ENCODE measurements at places on chromosomes 11 and 22.
A peak's percentile ranks its signal among the peaks of the same experiment; 100 is the strongest.

DNA sequence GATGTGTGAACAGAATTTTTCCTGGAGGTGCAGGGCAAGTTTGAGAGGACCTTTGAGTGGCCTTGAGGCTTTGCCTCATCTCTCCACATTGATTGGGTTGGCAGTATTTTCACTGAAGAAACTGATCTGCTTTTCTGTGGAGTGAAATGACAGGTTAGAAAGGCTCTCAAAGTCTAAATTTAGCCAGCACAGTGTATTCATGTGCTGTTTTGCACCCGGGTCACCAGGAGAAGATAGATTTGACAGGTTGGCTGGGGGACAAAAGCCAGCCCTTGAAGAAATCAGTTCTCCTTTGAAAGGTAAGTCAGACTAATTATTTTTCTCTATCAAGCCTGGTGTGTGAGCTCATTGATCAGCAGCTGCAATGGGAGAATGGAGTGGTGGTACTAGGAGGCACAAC is 152.9 kb downstream of the DBX1 start:
- no peak for DNase-seq

GRCh38 chr22:40853961-40854360 is 2.5 kb downstream of the ST13 start:
- DNase-seq = no peak

DNA sequence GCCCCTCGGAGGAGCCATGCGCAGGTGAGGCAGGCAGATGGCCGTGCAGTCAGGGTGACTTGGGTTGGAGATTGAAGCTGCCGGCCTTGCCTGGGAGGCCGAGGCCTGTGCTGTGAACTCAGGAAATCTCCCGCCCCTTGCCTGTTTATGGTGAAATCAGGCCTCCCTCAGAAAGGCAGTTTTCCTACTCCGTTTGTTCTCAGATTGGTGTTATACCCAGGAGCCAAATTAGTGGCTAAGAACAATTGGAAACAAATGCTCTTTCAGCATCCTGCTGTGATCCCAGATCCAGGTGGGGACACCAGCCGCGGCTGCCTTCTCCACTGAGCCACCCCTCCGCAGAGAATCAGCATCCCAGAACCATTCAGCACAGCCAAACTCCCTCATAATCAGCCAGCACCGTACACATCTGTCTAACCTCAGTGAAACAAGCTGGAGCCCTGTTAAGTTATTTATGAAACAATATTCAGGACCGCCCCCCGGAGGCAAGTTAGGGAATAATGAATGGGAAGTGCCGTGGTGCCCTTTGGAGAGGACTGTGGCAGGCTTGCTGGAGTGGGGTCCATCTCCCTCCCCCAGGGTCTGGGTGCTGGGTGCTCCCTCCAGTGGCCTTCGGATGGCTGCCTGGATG is 60.0 kb downstream of the PKNOX2 start:
- no peak for DNase-seq

- no peak for DNase-seq
These were observed 100.0 kb downstream of the WNT7B start for GRCh38 chr22:45877036-45877380.

GRCh38 chr11:10866893-10867331 is 9.1 kb upstream of the ZBED5 start:
- no peak for DNase-seq

DNA sequence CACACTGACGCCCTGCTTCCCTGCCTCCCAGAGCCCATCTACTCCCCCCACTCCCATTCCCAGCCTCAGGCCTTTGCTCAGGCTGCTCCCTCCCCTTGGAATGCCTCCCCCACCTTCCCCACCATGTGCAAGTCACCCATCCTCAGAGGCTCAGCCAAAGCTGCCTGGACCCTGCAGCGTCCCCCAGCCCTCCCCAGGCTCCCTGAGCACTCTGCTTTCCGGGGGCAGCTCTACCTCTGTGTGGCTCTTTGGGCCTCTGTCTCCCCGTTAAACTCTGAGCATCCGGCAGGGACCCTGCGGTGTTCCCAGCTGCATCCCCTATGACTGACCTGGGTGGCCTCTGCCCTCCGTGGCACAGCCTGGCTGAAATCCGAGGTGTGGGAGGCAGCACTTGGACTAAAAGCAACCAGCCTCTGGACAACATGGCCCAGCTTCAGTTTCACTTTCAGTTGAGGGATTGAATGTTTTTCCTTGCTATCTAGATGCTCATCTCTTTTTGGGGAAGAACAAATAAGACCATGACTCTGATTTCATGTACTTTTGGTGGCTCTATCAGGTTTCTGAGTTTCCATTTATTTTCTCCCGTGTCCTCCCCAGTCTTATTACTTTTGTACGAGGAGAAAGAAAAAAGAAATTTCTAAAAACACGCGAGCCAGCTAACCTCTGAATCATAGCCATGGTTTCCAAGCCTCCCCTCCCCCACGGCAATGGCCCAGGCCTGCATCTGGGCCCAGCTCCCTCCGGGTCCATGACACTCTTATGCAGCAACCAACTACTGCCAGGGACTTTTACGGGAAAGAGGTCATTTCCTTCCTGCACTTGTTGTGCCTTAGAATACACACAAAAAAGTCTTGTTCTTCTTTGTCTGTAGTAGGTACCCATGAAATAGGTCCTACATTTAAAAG is 3.8 kb downstream of the APOL3 start:
- no peak for DNase-seq

GRCh38 chr11:27443227-27443626 is 29.4 kb downstream of the LGR4 start:
- DNase-seq = no peak

- no peak for DNase-seq
These were observed 6.4 kb downstream of the CDC42EP2 start for GRCh38 chr11:65321076-65321475.

DNA sequence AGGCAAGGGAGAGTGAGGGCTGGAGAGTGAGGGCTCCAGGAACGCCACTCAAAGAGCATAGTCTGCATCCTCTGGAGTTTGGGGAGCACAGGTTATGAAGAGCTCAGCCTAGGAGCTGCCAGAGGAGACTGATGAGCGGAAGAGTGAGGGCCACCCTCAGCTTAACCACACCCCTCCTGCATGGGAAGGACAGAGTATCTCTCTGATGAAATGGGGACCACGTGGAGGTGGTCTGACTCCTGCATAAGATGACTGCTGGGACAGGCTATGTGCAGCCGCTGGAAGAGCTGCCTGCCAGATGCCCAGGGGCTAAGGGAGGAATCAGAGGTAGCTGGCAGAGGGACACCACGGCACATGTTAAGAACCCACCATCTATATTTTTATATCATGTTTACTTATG is 162.9 kb upstream of the POU2AF2 start:
- no peak for DNase-seq

- DNase-seq = no peak
These were observed 29.9 kb downstream of the IL10RA start for GRCh38 chr11:118016104-118016503.

DNA sequence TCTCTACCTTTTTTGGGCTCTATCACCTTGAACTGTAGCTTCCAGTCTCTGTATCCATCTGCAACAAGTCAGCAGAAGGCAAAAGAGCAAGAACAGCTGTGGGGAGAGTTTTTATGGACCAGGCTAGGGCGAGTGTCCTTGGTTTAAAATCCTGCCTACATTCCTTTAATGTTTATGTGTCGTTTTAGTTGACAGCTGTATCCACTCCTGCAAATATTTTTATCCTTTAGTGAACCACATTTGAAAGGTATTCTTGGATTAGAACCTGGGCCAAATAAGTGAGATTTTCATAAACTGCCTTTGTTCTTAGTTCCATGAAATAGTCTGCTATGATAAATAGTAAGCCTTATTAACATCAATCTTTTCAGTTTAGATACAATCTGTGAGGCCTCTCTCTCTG is 712.2 kb downstream of the ETS1 start:
- DNase-seq = no peak

DNA sequence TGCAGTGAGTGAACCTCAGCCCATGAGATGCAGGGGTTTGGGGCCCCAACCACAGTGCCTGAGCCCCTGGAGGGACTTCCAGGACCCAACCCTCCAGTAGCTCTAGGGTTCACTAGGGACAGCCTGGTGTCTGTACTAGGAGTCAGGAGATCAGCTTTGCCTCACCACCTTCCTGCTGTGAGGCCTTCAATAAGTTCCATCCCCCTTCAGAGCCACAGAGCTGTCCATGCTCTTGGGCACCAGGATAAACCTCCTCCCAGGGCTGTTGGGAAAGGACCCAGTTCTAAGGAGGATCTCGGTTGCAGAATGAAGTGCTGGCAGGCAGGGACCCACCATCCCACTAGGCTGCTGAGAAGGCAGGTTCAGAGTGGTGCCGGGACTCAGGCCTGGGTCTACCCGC is 9.7 kb downstream of the ARHGEF17 start:
- DNase-seq = no peak

DNA sequence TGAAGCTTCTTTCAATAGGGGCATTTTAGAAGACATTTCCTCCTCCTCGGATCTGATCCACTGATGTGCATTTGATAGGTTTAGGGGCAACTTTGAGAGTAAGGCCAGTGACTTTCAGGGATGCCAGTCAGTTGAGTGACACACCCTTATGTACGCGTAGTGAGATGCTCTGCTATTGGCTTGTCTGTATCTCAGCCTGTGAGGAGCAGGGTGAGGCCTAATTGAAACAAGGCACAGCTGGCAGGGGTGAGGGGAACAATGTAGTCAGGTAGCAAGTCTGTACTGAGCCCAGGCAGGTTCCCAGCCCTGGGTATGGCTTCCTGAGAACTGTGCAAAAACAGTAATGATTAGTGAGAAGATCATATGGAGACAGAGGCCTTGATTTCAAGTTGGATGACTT is 61.5 kb downstream of the STIM1 start:
- no peak for DNase-seq

DNA sequence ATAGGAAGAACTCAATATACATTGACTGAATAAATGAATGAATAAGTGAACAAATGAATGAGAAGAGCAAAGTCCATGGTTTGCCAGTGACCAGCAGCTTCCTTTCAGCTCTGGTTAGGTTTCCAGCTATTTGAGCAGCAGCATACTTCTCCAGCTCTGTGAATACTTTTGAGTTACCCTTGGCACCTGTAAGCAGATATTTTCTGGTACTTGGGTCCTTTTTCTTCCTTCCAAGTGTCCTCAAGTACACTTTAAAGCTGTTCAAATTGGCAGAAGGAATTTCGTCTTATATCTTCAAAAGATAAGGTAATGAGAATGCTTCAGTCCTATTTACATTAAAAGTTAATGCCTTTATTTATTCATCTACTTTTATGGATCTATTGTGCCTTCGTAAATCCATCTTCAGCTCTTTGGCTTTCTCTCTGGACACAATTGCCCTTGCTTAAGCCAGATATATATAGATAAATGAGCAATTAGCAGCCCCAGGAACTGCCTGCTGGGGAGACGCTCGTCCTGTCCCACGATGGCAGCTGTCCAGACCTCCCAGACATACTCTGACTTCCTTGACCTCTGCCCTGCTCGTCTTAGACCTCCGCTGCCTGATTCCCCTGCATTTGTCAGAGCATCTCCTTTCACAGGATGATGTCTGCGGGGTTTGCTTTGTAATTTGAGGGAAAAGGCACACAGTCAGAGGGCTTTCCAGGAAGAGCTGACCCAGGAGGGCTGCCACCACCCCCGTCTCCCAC is 926.3 kb downstream of the OPCML start:
- DNase-seq = no peak

- no peak for DNase-seq
These were observed 151.3 kb downstream of the APOL5 start for GRCh38 chr22:35868938-35869337.

DNA sequence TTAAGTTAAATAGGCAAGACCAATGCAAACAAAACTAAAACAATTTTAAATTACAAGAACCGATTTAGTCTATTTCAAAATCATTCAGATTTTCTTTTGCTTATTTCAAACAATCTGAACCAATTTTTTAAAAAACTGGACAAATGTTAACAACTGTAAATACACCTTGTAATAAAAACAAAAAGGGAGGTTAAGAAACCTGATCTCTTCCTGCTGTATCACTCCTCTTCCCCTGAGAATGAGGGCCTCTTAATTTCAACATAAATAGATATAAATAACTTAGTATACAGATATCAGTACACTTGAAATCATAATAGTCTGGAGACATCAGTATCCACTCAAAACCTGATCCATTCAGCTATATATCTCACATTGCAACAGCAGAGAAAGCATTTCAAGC is 346.6 kb downstream of the TTC28 start:
- DNase-seq = peak; percentile 44

GRCh38 chr22:20026204-20026908 is 5.4 kb downstream of the TANGO2 start:
- DNase-seq = no peak

DNA sequence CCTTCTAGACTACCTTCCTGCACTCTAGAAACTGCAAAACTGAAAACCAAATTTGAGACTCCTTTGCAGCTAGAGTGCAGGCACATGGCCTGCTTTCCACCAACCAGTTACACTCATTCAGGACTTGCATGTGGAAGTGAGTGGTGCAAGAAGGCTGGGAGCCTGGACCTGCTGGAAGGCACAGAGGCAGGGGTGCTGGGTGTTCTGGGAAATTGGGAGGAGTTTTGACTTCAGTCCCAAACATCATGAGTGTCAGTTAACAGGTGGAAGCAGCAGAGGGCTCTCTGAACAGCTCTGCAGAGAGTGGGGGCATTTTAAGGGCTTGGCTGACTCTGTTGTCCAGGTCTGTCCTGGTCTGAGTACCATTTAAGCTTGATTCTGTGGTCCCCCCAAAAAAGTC is 49.3 kb upstream of the SYT13 start:
- no peak for DNase-seq

DNA sequence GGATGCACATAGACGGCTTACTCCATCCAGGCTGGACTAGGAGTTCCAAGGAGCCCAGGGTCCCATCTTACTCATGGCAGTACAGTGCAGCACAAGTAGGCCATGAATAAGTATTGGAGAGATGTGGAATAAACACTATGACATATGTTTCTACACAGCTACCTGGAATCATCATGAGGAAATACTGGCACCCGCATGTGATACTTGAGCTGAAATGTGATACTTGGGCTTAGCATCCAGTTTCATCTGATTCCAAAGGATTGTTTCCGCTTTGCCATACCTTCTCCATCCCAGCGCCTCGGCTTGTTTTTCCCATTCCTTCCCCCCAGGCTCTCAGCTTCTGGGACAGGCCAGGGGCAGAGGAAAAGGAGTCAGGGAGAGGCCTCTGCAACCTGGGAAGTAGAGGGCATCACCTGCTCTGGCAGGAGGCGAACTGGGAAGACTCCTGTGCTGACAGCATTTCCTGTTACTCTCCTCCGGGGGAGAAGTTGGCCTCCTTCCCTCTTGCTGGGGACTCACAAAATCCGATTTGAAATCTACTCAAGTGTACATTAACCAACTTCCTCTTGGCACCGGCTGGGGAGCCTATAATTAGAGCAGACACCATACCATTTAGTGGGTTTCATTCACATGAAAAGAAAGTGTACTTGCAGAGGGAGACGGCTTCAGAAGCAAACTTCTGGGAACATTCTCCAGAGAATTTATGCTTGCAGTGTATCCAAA is 187.8 kb downstream of the MIAT start:
- DNase-seq = peak; percentile 11

GRCh38 chr11:118148240-118148639 is 4.4 kb downstream of the SCN4B start:
- no peak for DNase-seq

Data from NCI-H1092 (cell line).